ENCODE measurements at places on chromosomes 1 and 21. TPM values are rescaled to one million over a fixed set of nuclear protein-coding genes. Genes with fewer than 3 reads are reported as not detected.

CTXND2 gene
- not detected for total RNA-seq

NKAIN1 gene
- 5.1 TPM for total RNA-seq

TLR5 gene
- total RNA-seq = 0.05 TPM

COL16A1 gene
- total RNA-seq = 6.7 TPM

DDI2 gene
- 18.8 TPM for total RNA-seq

NBPF10 gene
- 0.69 TPM for total RNA-seq

AHCYL1 gene
- 68.3 TPM for total RNA-seq

SPATA17 gene
- 1.5 TPM for total RNA-seq

MLLT11 gene
- 3.6 TPM for total RNA-seq

CENPF gene
- total RNA-seq = 66.4 TPM

S100A7A gene
- total RNA-seq = not detected

KIF21B gene
- 0.74 TPM for total RNA-seq

KCNE2 gene
- total RNA-seq = not detected

RAB25 gene
- total RNA-seq = not detected

FCAMR gene
- total RNA-seq = not detected

OR10J1 gene
- not detected for total RNA-seq

SLC26A9 gene
- not detected for total RNA-seq

NUF2 gene
- total RNA-seq = 28.7 TPM

DNA sequence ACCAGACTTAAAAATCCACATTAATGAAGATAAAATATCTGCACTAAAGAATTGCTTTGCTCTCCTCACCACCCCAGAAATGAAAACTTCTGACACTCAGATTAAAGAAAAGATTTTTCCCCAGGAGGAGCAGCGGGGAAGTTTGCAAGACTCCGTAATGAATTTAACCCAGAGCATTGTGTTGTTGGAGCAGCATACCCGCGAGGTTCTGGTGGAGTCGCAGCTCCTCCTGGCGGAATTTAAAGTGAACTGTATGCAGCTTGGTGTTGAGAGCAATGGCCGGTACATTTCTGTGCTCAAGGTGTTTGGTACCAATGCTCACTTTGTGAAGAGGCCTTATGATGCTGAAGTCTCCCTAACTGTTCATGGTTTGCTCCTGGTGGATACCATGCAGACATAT, 46.4 kb downstream of the VPS13D start:
- DNase-seq = peak; percentile 69

DNA sequence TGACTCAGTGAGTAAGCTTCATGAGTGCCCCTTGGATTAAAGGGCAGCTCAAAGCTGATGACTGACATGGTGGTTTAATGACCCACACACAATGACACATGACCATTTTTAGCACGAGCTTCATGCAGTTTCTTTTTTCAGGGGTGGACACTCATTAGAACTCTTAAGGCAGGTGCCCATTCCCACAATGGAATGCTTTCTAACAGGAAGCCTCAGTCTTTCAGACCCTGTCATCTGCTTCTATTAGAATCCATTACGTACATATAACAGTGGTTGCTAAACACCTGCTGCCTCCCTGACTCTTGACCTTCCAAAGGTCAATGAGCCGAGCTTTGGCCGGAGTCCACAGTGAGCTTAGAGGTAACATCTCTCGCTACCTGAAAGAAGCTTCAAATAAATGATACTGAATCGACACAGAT, 27.4 kb downstream of the AKNAD1 start:
- no peak for DNase-seq

GRCh38 chr1:162823231-162823630, 32.7 kb downstream of the HSD17B7 start:
- no peak for DNase-seq

GRCh38 chr1:68144856-68145255, 87.5 kb downstream of the WLS start:
- no peak for DNase-seq

DNA sequence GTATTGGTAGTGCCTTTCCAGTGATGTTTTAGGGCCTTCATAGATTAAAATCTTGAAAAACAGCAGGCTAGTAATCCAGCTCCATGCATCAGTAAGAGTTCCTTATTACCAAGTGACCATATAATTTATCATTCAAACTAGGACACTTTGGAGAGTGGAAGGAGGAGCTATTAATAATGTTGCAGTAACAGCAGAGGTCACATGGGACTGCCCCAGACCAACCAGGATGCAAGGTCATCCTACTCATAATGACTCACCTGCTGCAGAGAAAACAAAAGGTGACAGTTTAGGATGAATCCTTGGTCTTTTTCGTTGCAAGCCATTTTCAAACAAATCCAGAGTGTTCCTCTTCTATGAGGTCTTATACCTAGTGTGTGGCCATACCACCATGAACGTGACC, 187.4 kb downstream of the NUF2 start:
- no peak for DNase-seq

DNA sequence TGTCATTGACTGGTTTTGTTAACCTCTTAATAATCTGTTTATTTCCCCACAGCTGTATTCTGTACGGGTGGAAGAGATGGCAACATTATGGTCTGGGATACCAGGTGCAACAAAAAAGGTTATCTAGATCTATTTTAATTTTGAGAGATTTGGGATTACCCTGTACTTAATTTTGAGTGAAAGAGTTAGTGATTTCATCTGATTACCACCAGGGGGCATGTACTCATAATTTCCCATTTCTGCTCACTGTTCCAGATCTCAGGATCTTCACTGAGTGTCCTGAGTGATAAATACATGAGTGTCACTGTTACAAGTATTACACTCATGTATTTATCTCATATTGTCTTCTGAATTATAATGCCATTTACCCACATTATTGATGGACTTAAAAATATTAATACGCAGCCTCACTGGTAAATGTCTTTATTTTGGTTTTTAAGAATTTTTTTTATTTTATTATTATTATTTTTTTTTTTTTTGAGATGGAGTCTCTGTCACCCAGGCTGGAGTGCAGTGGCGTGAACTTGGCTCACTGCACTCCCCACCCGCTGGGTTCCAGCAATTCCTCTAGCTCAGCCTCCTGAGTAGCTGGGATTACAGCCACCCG, 27.4 kb downstream of the DTL start:
- DNase-seq = peak; percentile 72

- peak; percentile 16 for DNase-seq
Observed at GRCh38 chr1:3219005-3219790, 150.2 kb downstream of the PRDM16 start.

GRCh38 chr1:158053276-158053675, 59.8 kb downstream of the KIRREL1 start:
- DNase-seq = peak; percentile 37

GRCh38 chr1:42845866-42846256, 552 bp upstream of the ZNF691 start:
- DNase-seq = no peak

DNA sequence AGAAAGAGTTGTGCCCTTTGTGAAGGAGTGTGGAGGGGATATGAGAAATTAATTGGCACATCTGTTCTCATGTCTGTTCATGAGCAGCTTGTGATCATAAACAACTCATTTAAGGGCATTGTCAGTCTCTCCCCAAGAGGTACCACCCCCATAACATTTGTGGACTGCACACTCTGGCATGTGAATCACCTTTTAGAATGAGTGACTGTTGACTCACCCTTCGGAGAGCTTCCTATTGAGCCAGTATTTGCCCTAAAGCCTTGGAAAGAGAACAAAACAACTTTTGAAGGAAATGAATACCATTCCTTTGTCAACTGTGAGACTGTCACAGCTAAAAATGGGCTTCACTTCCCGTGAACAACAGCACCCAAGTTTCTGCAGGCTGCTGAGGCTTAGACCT, 27.5 kb upstream of the MYSM1 start:
- DNase-seq = peak; percentile 98

GRCh38 chr1:21781815-21782348, 1.1 kb downstream of the USP48 start:
- DNase-seq = peak; percentile 51

GRCh38 chr1:2646837-2647236, 14.0 kb upstream of the MMEL1 start:
- DNase-seq = no peak

DNA sequence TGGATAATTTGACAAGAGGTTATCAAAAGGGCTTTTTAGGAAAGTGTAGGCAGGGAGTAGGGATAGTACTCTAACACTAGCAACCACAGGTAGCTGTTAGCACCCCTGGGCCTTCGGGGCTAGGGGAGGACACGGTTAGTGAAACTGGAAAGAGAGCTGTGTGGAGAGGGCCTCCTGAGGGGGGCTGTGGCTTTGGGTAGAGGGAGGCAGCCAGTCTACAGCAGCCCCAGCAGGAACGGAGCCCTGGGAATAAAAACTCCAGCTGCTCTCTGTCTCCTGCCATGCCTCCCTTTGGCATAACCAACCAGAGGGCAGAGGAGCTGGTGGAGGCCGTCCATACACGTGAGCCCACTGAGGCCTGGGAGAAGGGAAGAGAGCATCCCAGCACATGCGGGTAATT, 223.2 kb downstream of the FOXD2 start:
- DNase-seq = no peak

GRCh38 chr1:205827623-205828022, 14.6 kb upstream of the SLC41A1 start:
- DNase-seq = no peak

DNA sequence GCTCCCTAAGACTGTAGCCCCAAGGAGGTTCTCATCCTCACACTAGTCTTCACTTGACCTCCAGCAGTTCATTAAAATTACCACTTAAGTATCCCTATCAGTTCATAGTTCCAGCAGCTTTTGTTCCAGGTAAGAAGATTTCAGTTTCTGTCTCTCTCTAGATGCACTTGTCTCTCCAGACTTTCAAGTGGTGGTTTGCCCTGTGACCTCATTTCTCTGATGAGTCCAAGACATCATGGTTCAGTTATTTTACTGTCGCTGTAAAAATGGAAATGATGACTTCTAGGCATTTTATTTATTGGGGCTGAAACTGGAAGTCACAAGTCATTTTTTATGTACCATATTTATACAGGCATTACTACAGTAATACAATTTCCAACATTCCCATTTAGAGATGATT, 17.9 kb upstream of the RGS18 start:
- DNase-seq = no peak

- DNase-seq = peak; percentile 45
Observed at GRCh38 chr1:225813214-225813964, 3.5 kb downstream of the EPHX1 start.

- DNase-seq = no peak
Observed at GRCh38 chr21:45969921-45970673, 11.5 kb upstream of the COL6A1 start.

Data from SK-MEL-5 (cell line).